Endodermal cell (in vitro differentiated cells): ENCODE measurements at places on chromosomes 3 and 15. TPM values are rescaled to one million over a fixed set of nuclear protein-coding genes. Genes with fewer than 3 reads are reported as not detected.

TMEM202 gene
- not detected in 3 replicates for total RNA-seq

DNA sequence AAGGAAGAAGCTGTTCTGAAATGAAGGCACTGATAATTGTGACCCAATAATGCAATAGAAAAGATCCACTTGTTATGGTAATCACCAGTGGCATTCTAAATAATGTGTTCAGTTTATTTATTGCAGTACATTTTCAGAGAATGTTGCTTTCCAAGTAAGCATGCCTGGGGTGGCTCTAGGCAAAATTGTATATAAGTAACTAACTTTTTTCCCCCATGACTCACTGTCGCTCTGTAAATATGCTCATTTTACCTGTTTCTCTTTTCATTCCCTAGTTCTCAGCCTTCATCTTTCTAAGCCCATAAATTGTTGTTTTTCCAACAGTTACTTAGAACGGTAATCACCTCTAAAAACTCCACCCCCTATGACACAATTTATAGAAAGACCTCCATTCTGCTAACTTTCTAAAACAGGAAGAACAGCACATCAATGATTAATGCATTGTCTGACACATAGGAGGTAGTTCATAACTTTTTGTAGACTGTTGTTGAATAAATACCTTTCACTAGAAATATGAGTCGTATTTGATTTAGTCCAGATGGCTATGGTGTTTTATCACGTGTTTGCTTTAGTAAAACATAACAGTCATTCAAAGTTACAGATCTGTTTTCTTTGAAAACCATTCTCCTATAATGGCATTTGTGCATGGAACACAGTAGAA is 143.1 kb downstream of the LSAMP start:
- no peak for DNase-seq
- H3K27me3 ChIP-seq, result no peaks in the 10 kb centered on the region
- H3K36me3 ChIP-seq, result no peaks in the 10 kb centered on the region
- no peak overlapping the region for H3K27ac ChIP-seq
- no peaks in the 10 kb centered on the region for H3K4me1 ChIP-seq

HRH1 gene
- 0.52 TPM in 1 of 3 replicates, not detected in the others for total RNA-seq

DNA sequence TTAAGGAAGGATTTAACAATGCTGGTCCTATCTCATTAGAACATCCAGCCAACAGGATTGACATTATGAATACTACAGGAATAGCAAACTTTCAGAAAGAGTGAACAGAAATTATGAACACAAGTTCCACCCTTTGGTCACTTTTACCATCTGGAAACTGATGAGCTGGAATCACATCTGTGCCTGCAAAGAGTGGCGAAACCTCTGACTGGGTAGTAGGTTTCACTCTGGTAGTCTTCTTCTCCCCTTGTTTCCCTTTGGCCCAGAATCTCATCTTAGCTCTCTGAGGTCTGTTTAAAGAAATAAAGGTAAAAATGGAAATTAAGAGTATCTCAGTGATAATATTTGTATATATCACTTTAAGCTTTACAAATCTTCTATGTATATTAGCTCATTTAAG is 73.1 kb downstream of the NR2E3 start:
- H3K27me3 ChIP-seq, result no peaks in the 10 kb centered on the region
- no peak for DNase-seq
- peaks cover 40% of the 10 kb centered on the region for H3K36me3 ChIP-seq
- H3K27ac ChIP-seq, result no peak overlapping the region

- DNase-seq, result no peak
- H3K27ac ChIP-seq, result no peak overlapping the region
- no peak overlapping the region for H3K4me3 ChIP-seq
- H3K4me1 ChIP-seq, result no peaks in the 10 kb centered on the region
- no peaks in the 10 kb centered on the region for H3K27me3 ChIP-seq
Measured at GRCh38 chr3:143068059-143068458, 51.5 kb upstream of the CHST2 start.

DNA sequence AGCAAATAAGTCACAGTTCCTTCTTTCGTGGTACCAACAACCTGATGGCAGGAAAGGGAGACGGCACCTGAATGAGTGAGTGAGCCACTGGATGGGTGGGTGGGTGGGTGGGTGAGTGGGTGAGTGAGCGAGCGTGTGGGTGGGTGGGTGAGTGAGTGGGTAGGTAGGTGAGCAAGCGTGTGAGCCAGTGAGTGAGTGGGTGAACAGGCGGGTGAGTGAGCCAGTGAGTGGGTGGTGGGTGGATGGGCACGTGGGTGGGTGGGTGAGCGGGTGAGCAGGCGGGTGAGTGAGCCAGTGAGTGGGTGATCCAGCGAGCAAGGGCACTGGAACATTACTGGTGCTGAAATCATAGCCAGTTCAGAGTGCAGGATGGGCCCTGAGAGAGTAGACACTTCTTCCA is 152.8 kb downstream of the MEGF11 start:
- H3K4me3 ChIP-seq, result no peak overlapping the region
- no peaks in the 10 kb centered on the region for H3K27me3 ChIP-seq
- H3K4me1 ChIP-seq, result peaks cover 31% of the 10 kb centered on the region
- no peak for DNase-seq
- H3K36me3 ChIP-seq, result no peaks in the 10 kb centered on the region

DNA sequence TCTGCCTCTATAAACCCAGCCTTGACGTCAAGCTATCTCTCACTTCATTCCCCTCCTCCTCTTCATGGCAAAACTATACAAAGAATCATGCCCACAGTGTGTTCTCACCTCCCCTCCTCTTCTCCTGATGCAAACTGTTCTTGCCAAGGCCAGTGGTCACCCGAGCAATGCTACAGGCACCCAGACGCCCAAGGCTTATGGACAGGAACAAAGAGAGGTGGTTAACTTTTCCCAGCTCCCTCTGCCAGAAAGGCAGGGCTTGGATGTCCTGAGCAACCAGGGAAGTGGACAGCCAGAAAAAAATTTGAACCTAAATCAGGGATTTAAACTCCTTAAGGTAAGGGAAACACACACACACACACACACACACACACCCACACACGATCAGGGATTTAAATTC is 5.1 kb downstream of the SLC41A3 start:
- no peaks in the 10 kb centered on the region for H3K27me3 ChIP-seq
- H3K4me1 ChIP-seq, result no peaks in the 10 kb centered on the region
- no peak overlapping the region for H3K4me3 ChIP-seq

- no peak overlapping the region for H3K27ac ChIP-seq
- H3K36me3 ChIP-seq, result no peaks in the 10 kb centered on the region
- DNase-seq, result no peak
- H3K4me1 ChIP-seq, result no peaks in the 10 kb centered on the region
- no peaks in the 10 kb centered on the region for H3K27me3 ChIP-seq
Measured at GRCh38 chr3:113329757-113330156, 111.5 kb downstream of the CFAP44 start.

NR2E3 gene
- 0.55 and 1.1 TPM in 2 replicates for total RNA-seq

GRCh38 chr3:119815716-119816115 is 33.8 kb downstream of the NR1I2 start:
- no peaks in the 10 kb centered on the region for H3K36me3 ChIP-seq
- H3K4me1 ChIP-seq, result no peaks in the 10 kb centered on the region
- H3K4me3 ChIP-seq, result no peak overlapping the region
- peak; percentile 26 for DNase-seq

DNA sequence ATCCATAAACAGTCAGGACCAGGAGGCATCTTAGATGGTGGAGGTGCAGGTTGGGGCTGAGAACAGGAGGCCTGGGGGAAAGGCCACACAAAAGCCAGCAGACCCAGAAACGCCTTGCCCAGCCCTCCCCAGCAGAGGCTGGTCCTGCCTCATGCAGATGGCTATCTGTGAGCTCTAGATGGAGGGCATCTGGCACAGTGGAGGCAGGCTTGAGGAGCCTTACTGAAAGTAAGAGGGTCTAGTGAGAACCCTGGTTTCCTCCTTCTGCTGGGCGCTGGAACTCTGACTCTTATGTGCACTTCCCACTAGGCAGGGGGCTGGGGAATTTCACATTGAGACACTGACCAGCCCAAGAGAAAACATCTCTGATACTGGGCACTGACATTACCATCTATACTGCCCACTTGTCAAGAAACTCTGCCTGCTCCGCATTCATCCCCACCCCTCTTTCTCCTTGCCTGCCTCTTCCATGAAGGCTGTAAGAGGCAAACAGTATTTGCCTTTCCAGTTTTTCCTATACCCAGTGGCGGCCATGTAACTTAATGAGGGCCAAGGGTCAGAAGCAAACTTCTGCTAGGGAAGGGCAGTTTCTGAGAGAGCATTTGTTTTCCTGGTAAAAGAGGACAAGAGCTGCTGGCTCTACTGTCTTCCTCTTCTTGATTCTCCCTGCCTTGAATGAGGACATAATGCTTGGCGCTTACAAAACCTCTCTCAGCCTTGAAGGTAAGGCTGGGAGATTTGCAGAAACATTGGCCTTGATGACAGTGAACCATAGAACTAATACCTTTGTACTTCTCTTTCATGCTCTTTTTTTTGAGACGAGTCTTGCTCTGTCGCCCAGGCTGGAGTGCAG is 4.4 kb upstream of the SCN5A start:
- peaks cover 67% of the 10 kb centered on the region for H3K27me3 ChIP-seq
- H3K27ac ChIP-seq, result no peak overlapping the region
- peak; percentile 35 for DNase-seq
- H3K4me3 ChIP-seq, result no peak overlapping the region

- H3K4me3 ChIP-seq, result no peak overlapping the region
- H3K4me1 ChIP-seq, result peaks cover 10% of the 10 kb centered on the region
- no peaks in the 10 kb centered on the region for H3K36me3 ChIP-seq
Measured at GRCh38 chr3:3110749-3111361, 681 bp upstream of the IL5RA start.

SPINK8 gene
- not detected in 2 replicates for total RNA-seq

- H3K36me3 ChIP-seq, result no peaks in the 10 kb centered on the region
- no peak overlapping the region for H3K27ac ChIP-seq
- H3K27me3 ChIP-seq, result no peaks in the 10 kb centered on the region
- DNase-seq, result no peak
- no peak overlapping the region for H3K4me3 ChIP-seq
Measured at GRCh38 chr3:50187750-50188149, 3.7 kb upstream of the GNAT1 start.

DNA sequence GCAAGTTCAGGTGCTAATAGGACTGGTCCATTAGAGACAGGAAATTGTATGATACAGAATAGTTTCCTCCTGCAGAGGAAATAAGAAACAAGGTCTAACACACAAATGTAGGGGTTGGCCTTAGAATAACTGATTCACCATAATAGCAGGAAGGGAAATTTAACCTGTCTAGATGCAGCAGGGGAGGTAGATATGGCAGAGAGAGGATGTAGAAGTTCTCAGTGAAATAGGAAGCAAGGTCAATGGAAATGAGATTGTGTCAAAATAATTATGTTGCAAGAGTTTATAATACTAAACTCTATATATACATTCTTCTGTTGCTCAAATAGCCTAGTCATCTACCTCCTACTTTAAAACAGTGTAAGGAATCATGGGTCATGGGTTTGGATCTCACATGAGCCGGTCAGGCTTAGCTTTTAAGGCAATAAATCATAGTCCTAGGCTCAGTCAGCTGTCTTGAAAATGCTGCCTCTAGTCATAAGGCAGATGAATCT is 17.0 kb downstream of the BCL2A1 start:
- no peak overlapping the region for H3K27ac ChIP-seq
- H3K4me1 ChIP-seq, result no peaks in the 10 kb centered on the region
- no peak overlapping the region for H3K4me3 ChIP-seq
- H3K36me3 ChIP-seq, result no peaks in the 10 kb centered on the region
- no peak for DNase-seq
- no peaks in the 10 kb centered on the region for H3K27me3 ChIP-seq

IL17RE gene
- total RNA-seq, result 1.2 to 1.8 TPM (median 1.2 TPM) in 3 replicates

DNA sequence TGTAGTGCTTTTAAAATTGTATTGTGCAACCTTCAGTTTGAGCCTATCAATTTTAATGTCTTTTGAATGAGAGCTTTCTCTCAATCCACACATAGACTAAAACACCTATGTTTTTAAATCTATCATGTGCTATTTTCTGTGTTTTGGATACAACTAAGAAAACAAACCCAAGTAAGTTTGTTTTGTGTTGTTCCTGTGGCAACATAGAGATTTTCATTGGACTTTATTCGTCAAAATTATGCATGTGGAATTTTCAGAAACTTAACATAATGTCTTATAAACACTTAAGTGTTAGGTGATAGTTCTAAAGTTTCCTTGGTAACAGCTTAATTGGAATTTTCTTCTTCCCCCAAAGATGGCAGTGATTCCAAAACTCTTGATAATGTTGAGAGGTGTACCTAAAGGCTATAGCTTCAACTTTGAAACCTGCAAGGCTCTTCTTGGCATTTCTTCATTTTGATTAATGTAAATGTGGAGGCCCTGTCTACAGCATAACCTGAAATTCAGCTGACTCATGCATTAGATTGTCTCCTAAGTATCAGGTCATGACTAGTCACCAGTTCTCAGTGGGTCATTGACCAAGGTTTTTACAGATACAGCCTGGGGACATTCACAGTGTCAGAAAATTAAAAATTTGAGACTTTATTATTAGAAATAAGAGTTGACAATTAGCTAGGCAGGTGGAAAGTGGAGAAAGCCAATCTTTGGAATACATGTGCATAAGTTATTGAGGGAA is 44.4 kb downstream of the COL6A5 start:
- H3K27me3 ChIP-seq, result no peaks in the 10 kb centered on the region
- H3K36me3 ChIP-seq, result no peaks in the 10 kb centered on the region
- H3K27ac ChIP-seq, result no peak overlapping the region
- no peak for DNase-seq
- no peaks in the 10 kb centered on the region for H3K4me1 ChIP-seq

GALNT15 gene
- 0.13 to 0.23 TPM in 2 of 3 replicates, not detected in the other for total RNA-seq

A4GNT gene
- total RNA-seq, result not detected in 2 replicates

DNA sequence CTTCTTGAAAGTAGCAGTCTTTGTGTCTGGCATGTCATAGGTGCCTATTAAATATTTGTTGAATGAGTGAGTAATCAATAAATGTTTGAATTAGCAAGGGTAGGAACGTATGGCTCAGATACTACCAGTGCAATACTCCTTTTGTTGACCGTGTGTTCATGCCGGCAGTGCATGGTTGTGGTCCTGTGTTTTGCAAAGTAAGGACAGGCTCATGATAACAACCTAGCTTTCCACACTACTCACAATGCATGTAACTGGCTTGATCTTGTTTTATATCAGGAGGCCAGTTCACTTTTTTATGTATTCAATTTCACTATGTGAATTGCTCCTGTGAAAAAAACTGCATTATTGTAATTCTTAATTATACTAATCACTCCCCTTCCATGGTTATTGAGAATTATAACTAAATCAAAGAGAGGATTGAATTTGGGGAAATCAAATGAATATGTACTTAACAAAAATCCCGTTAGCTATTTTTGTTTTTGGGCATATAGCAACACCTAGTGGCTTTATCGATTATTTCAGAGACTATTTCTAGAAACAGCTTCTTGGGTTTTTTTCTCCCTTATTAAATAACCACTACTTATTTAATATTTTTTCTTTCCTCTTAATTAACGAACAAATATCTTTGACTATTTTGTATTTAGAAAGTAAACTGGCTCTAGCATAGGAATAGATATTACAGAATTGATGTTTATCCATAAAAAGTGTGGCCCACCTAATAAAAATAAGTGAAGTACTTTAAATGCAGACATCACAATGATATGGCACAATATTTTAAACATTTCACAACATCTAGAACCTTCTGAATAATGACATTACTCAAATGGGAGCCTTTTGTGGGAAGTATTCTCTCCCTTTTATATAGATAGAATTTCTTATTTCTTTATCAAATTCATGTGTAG is 218.5 kb downstream of the BBX start:
- no peaks in the 10 kb centered on the region for H3K36me3 ChIP-seq
- DNase-seq, result no peak
- no peak overlapping the region for H3K27ac ChIP-seq
- H3K4me1 ChIP-seq, result peaks cover 2% of the 10 kb centered on the region
